Karpas-422 (cell line): ENCODE measurements at places on chromosomes 2 and 18. TPM values are rescaled to one million over a fixed set of nuclear protein-coding genes. Genes with fewer than 3 reads are reported as not detected.

Gene LYPD6B
- 0.43 and 0.75 TPM in 2 replicates for total RNA-seq

DNA sequence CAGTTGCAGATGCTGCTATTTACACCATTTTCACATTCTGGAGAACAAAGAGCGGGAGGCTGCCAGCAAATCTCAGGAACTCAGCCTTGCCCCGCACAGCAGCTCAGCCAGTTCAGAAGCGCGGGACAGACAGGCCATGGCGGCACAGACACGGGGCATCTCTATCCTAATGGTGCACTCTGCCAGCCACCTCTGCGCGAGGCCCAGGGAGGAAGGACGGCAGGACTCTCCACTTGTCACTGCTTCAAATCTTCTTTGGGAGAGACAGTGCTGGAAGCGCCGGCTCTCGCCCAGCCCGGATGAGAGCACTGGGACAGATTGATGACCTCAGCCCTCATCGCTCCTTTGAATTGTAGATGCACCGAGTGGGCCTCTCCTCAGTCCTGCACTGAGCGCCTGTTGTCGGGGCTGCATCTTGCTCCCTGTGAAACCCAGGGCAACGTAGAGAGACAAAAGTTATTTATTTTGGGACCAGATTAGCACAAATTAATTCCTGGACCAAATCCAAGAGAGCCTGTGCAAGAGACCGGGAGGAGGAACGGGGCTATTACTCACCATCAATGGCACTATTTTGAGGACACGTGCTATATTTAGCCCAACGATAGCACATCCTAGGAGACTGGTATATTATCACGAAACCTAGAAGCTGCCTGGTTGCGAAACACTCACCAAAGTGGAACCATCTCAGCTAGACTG lies 211.4 kb upstream of the SMIM21 start:
- no peak for DNase-seq

DNA sequence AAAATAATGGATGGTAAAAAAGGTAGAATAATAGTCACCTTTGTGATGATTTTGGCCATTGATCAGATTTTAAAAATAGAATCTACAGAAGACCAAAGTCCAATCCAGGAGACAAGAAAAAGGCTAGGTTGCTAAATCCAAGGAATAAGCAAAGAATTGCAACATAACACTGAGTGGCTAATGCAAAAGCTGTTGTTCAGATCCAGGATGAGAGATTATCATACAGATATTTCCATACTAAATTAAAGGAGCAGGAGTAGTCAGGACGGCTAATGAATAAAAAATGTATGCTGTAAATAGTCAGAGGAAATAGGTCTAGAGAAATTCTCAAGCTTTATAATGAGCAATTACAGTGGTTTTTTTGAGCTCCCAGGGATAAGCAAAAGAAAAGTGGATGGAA lies 745.9 kb upstream of the ACVR2A start:
- no peak for DNase-seq

Gene ASB18
- not detected in 2 replicates for total RNA-seq

Gene RNF125
- not detected in 2 replicates for total RNA-seq
